NCI-H187 treated with DMSO at 0.1 percent for 48 hours (cell line): ENCODE measurements at places on chromosomes 6 and 20.

DNA sequence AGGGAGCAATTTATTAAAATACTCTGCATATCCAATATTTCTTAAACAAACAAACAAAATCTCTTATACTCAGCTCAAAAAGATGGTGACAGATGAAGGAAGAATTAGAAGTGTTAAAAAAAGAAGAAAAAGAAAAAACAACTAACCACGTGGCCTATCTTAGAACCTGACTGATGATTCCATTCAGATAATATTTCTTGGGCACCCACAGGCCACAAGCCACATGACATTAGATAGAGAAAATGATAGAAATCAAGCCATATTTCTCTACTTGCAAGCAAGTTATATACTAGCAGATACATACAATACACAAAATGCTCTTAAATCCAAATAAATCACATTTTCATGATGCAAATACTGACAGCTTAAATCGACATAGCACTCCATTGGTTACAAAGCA lies 14.5 kb upstream of the RAMACL start:
- no peak for DNase-seq

DNA sequence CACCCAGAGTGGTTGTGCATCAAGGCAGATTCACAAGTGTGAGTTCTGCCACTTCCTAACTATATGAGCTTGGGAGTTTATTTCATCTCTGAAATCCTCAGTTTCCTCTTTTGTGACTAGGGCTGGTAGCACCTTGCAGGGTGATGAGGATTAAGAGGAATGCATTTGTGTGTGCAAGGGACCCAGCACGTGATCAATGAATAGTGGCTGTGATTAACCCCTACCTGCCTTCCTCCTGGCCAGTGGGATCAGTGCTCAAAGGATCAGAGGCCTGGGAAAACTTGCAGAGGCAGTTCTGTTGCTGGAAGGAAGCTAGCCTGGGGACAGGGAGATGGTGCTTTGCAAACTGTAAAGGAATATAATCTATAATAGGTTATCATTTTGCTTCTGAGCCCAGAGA lies 7.3 kb downstream of the SDC4 start:
- no peak for DNase-seq

GRCh38 chr20:63461104-63461763 lies 11.2 kb downstream of the KCNQ2 start:
- DNase-seq, result no peak

- DNase-seq, result no peak
These were observed 263.9 kb upstream of the JARID2 start for GRCh38 chr6:14981960-14982359.

DNA sequence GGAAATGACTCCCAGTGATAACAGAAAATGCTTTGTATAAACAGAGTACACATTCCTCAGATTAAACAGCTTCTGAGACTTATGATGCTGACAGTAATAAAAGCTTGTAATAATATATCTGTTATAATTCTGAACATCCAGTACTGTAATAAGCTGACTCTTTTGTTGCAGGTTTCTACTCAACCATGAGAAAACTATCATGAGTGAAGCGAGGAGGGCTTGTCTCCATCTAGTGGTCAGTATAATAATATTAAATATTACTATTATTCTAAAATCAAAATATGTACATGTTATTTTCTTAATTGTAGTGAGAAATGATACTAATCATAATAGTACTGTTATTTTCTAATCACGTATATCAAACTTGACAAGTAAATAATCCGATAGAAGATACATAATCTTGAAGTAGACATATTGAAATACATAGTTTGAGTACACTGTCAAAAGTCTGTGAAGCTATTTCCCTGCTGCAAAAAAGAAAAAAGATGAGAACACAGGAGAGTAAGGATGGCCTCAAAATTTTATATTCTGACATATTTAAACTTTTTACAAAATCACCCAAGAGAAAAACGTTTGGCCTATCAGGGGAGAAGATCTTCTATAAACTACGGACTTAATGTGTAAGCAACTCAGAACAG lies 183.1 kb downstream of the MOXD1 start:
- DNase-seq, result no peak

DNA sequence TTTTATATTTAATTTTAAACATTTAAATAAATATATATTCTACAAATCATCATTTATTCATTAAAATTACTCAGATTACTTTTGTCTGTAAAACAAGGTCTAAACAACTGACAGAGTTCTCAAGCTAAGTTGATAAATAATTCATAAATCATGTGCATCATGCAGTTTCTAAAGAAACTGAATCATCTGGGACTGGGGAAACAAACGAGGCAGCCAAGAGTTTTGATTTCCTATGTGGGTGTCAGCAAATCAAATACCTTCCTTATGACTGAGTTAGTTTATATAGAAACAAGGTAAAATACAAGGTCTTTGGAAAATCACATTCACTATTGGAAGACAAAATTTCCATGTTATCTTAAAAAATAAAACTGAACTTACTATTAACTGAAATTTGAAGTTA lies 149.9 kb upstream of the BEND6 start:
- DNase-seq, result no peak

GRCh38 chr6:11212664-11213063 lies 19.8 kb downstream of the NEDD9 start:
- no peak for DNase-seq

DNA sequence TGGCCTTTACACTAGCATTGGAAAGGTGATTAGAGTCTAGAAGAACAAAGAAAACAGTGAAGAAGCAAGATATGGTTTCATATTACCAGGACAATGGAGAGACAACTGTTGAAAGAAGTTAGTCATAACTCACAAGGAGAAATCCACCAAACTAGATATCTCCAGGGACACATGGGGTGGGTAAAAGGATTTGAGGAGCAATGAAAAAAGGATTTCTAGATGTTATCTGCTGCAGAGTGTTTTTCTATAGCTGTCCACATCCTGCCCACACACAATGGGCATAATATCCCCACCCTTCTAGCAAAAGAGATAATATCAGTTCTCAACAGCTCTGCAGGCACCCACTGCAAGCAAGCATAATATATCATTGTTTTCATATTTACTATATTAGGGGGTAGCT lies 303.1 kb downstream of the HAO1 start:
- no peak for DNase-seq

GRCh38 chr6:81770381-81770780 lies 17.9 kb upstream of the TENT5A start:
- no peak for DNase-seq

GRCh38 chr20:58102261-58102660 lies 126.2 kb downstream of the ANKRD60 start:
- no peak for DNase-seq

DNA sequence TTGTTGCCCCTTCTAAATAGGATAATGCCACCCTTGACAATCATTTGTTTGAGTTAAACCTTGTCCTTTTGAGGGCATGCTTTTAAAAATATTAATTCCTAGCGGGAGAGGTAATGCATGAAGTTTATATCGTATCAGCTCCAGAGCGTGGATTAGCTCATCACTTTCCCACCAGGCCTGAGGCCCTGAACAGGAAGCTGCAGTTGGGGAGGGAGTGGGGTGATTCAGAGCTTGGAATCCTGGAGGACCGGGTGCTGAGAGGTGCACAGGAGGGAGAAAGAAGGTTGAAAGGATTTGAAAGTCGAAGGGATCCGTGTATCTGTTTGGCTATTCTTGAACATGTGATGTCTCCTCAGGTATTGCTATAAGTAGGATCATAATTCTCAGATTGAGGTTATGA lies 25.0 kb downstream of the ZDHHC14 start:
- no peak for DNase-seq

DNA sequence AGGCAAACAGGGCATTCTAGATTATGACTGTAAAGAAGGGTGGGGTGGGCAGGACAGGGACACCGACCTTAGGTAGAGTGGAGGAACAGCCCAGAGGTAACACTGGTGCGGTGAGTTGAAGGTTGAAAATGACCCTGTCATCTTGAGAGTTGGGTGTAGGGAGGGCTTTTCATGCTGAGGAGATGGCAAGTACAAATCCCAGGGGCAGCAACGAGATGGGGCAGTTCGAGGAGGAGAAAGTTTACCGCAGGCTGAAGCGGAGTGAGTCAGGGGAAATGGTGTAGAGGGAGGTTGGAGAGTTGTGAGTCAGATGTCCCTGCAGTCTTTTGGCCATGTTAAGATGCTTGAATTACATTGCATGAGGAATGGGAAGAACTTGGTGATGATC lies 101.1 kb downstream of the HIVEP1 start:
- no peak for DNase-seq

GRCh38 chr6:74785236-74785635 lies 420.6 kb downstream of the COL12A1 start:
- DNase-seq, result no peak

- no peak for DNase-seq
These were observed 157.5 kb downstream of the TRMT11 start for GRCh38 chr6:126143761-126144251.

DNA sequence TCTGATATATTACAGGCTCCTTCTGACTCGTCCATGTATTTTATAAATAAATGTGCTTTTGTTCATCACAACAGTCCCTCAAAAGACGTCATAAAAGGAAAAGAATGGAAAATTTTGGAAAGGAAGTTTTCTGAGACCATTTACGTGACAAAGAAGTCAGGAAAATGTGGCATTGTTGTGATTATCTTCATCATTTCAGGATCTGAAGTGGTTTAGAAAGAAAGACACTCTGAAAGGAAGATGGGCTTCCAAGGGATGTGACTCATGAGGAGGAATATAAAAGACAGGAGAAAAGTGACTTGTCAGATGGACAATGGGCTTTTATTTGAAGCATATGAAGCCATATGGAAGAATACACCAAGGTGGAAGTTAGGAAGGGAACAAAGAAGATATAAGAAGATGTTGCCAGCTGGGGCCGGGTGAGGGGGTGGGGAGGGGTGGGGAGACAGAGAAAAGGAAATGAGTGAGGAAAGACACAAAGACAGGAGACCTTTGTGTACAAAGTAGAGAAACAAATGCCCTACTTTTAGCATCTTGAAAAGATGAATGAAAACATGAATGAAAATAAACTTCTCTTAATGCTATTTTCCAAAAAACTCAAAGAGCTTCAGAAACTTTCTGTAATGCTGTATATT lies 190.3 kb upstream of the PREP start:
- no peak for DNase-seq

GRCh38 chr20:39021748-39022147 lies 59.6 kb downstream of the DHX35 start:
- DNase-seq, result no peak

DNA sequence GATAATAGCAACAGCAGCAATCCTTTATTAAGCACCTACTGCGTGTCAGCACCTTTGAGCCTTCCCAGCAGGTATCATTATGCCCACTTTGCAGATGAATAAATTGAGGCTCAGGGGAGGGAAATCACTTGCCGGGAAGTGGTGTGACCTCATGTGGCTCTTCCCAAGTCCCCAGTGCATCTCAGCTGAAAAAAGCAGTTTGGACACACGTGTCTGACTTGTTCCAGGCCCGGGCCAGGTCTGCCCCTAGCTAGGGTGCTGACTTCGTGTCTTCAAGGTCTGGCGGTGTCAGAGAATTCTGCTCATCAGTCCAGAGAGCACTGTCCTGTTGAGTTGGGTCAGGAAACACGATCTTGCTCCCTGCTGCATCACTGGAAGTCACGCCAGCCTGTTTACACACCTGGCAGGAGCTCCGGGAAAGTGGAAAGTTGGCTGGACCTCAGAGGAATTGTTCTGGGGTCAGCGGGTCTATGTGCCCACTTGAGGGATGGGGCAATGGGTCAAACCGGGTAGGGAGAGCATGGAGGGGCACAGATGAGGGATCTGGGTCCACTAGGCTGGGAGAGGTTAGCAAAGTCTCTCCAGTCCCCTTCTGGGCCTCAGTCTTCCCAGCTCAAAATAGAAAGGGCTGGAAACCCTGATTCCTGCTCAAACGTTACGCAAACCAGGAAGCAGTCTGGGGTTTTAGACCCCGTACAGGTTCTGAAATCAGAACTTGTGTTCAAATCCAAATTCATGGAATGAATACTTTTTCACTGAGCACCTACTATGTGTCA lies 10.5 kb downstream of the SLC13A3 start:
- DNase-seq, result no peak

DNA sequence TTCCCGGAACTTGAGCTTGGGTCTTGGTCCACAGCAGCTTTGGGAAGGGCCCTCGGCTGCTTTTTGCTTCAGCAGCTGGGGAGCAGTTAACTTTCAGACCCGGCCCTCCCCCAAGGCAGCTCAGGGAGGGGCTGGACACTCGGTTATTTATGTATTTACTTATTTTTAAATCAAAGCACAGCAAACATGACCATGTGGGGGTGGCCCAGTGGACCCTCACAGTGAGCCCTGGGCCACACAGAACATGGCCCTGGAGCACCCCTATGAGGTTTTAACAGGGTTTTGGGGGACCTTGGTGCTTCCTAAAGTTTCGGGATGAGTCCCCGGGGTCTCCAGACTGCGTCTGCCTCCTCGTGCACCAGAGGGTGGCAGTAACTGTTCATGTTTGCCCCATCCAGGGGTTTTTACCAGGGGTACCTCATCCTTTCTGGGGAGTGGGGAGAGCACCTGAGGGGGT lies 26.6 kb upstream of the NPBWR2 start:
- no peak for DNase-seq
